ENCODE measurements at places on chromosomes 7 and 10. TPM values are rescaled to one million over a fixed set of nuclear protein-coding genes. Genes with fewer than 3 reads are reported as not detected.

DNA sequence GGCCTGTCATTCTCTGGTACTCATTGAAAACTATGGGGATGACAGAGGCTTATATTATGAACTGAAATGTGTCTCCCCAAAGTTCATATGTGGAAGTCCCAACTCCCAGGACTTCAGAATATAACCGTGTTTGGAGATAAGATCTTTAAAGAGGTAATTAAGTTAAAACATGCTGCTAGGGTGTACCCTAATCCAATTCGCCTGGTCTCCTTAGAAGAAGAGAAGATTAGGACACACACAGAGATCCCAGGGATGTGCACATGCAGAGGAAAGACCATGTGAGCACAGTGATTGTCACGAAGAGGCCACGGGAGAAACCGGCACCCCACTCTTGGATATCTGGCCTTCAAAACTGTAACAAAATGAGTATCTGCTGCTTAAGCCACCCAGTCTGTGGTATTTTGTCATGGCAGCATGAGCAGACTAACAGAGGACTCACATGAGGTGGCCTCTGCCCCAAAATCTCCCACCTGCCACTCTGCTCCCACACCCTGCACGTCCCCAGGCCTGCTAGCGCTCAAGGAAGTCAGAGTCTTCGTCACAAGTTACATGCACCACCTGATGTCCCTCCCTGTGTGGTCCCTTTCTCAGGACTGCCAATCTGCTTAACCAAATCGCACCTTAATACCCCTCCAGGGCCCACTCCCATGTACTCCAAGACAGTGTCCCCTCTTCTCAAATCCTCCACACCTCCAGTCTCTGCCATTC lies 26.8 kb downstream of the PLAC9 start:
- no peak for DNase-seq

DNA sequence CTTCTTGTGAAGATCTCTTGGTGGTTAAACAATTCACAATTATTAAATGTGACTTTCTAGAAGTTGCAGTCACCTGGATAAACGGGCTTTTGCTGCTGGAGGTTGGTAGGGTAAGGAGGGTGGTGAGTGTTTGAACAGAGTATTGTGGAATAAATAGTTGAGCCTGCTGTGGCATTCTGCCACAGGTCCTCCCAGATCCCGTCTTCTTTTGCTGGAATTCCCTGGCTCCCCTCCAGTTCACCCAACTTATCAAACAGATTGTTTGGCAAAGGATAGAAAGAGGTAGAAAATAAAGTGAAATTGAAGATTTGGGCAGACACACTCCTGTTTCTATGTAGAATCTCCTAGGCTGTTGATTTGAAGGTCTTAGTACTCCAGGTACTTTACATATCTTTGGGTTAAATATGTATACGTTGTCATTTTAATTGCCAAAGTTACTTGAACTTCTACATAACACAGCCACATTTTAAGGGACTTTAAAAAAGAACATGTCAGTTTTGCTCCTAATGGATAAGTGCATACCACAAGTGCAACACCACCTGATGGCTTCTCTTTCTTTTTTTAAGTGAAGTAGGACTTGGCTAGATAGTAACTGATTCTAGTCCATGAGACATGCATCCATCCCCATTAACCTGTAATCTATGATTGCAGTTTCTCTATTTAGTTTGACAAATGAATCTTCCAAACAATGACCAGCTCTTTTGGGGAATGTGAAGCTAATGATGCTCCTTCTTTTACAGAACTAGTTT lies 83.0 kb downstream of the ARL4A start:
- no peak for DNase-seq

- DNase-seq, result no peak
Observed at GRCh38 chr7:105905910-105906568, 29.6 kb upstream of the ATXN7L1 start.

DNA sequence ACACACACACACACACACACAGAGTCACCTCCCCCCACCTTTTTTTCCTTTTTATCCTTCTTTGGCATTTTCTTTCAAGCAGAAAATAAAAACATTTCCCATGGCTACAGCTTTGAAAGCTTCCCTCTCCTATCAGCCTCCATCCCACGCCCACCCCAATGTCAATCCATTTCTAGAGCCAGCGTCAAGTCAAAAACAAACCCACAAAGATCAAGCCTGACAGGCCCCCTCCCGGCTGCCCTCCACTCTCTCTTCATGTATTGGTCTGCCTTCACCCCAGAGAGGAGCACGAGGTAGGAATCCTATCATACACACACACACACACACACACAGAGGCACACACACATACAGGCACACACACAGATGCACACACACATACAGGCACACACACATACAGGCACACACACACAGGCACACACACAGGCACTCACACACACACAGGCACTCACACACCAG lies 8.0 kb upstream of the TNRC18 start:
- no peak for DNase-seq

- DNase-seq, result no peak
Observed at GRCh38 chr7:28291559-28291958, 111.0 kb upstream of the JAZF1 start.

DNA sequence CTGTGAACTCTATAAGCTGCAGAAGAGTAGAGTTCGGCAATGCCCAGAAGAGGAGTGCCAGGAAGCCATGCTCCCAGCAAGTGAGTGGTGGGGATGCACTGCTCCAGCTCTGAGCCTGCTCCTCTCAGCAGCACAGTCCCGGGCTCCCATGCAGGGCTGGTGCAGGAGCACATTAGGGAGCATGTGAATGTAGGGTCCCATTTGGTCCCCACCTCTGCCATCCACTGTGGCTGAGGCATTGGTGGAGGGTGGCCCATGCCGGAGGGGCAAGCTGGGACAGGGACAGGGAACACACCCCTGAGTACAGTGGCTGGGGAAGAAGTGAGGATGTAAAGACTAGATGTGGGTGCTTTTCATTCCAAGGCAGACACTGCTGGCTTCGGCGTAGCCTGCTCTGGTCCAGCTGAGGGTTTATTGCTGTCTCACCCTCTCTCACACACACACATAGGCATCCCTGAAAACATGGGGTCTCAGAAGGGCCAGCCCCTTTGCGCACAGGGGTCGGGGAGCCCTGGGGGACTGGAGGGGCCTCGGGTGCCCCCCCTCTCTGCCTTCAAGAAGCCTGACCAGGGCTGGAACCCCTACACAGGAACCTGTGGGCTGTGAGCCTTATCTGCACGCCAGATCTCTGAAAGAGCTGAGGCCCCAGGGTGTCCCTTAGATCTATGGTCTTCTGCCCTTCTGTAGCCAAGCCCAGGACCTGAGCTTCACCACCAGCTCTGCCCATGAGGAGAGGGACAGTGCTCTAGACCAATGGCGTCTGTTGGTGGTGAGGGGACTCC lies 341.0 kb downstream of the TCERG1L start:
- DNase-seq, result no peak

GRCh38 chr7:151060113-151060415 lies 675 bp downstream of the SLC4A2 start:
- no peak for DNase-seq

GRCh38 chr10:28001353-28001752 lies 2.5 kb upstream of the ODAD2 start:
- DNase-seq, result no peak

DNA sequence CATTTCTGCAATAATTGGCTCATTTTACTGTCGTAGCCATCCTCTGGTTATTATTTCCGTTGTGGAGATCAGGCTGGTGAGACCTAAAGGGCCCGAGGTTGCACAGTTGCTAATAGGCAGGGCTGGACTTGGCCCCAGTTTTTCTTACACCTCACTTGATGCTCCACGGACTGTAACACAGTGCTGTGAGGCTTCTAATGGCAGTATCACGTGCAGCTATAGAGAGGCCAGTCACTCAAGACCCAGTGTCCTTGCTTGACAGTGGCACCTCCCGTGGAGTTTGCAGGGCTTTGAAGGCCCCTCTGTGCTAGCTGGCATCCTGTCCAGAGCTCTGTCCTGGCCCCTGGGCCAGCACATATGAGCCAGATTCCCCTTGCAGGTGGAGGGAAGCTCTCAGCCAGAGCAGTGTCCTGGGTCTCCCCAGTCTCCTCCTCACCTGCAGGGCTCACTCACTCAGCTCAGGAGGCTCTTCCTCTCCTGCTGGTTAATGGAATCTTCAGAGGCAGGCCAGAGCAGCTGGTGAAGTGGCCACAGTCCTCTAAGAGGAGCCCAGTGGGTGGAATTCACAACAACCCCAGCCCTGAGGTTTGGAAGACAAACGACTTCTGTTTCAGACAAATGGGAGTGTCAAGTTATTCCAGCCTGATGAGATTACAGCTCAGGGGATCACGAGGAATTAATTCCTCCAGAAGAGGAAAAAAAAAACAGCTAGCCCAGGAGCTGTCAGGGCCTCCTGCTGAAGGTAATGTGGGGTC lies 114.2 kb upstream of the FAM180A start:
- no peak for DNase-seq

DNA sequence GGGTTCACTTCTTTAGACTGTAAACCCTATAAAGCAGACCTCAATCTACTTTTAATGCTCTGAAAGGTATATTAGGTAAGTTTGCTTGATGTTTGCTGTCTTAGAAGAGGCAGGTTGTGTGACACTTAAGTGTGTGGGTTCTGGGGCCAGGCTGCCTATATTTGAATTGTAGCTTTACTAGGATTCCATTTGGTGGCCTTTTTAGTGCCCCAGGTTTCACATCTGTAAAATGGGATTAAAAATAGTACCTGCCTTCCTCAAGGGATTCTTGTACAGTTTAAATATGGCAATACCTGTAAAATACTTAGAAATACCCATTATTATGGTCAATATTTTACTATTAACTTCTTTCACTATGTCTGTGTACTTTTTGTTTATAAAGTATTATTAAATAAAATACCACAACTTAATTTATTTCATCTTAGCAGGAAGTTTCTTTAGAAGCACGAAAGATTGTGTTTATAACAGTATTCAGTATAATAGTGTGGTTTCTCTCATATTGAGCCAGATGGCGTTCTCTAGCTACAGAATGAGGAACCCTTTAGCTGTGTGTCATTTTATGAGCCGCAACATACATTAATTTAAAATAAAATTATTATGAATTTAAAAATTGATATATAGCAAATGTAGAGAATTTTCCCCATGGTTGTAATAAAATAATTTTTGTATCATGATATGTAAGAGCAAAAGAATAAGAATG lies 94.2 kb downstream of the CDK14 start:
- DNase-seq, result no peak

The TDRD1 gene
- total RNA-seq, result 0.24 TPM

The UBTD1 gene
- 0.99 TPM for total RNA-seq

The MEOX2 gene
- not detected for total RNA-seq

The KCND2 gene
- not detected for total RNA-seq

The INA gene
- 0.45 TPM for total RNA-seq

The AKR1C2 gene
- total RNA-seq, result not detected

The RBP4 gene
- not detected for total RNA-seq

The CRHR2 gene
- not detected for total RNA-seq

The TSPAN15 gene
- 0.66 TPM for total RNA-seq

The AFAP1L2 gene
- 3.2 TPM for total RNA-seq

The FEZF1 gene
- total RNA-seq, result not detected

The TRIM4 gene
- 21.0 TPM for total RNA-seq

The OLAH gene
- 1.2 TPM for total RNA-seq

The DRGX gene
- not detected for total RNA-seq

The DPCD gene
- 22.9 TPM for total RNA-seq

The PRF1 gene
- total RNA-seq, result 46.9 TPM
